Lung microvascular endothelial cell (primary cell): ENCODE measurements at places on chromosomes 1 and 21.
A peak's percentile ranks its signal among the peaks of the same experiment; 100 is the strongest.

- DNase-seq, result peak; percentile 67
Observed at GRCh38 chr1:40646315-40646714, 19.2 kb downstream of the RIMS3 start.

- DNase-seq, result no peak
Observed at GRCh38 chr1:114386129-114387009, 124.6 kb downstream of the TRIM33 start.

DNA sequence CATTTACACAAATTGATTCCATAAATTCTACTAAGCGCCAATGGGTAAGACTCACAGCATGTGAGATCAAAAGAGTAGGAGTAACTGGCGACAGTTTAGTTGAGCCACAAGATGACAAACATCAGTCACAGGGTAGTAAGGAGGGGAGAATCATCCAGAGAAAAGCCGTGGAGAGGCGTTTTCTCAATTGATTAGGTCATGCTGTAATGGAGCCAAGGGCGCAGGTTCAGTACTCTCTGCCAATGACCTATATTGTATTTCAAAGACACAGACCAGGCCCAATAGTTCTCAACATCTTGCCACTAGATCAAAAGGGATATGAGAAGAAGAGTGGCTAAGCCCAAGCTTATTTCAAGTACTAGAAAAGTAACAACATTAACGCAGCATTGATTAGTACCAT is 467.5 kb downstream of the SMYD3 start:
- DNase-seq, result no peak

GRCh38 chr1:186974774-186975181 is 146.0 kb downstream of the PLA2G4A start:
- peak; percentile 95 for DNase-seq

- no peak for DNase-seq
Observed at GRCh38 chr1:214523124-214523824, 28.1 kb downstream of the PTPN14 start.
